Stimulated activated CD4-positive, alpha-beta T cell treated with anti-CD3 and anti-CD28 coated beads, TNF-alpha, amount 100 ng/mL, for 1 hour (primary cell): ENCODE measurements at places on chromosomes 3 and 15.

DNA sequence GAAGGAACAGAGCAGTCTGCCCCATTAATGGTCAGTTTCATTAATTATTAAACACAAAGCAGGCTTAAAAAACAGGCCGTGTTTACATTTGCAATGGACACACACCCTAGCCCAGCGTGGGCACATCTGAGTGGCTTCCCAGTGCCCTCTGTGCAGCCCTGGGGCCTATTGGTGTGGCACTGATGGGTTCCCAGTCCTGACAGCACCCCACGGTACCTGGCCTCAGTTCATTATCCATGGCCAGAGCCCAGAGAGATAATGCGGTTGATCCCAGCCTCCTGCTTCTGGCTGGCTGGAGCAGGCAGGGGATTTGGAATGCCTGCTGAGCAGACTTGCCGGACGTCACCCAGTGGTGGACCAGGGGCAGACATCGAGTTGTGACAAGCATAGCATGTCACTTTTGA lies 110.5 kb upstream of the ABHD17C start:
- no peak for DNase-seq

- no peak for DNase-seq
Observed at GRCh38 chr3:21446027-21446426, 305.0 kb downstream of the ZNF385D start.

DNA sequence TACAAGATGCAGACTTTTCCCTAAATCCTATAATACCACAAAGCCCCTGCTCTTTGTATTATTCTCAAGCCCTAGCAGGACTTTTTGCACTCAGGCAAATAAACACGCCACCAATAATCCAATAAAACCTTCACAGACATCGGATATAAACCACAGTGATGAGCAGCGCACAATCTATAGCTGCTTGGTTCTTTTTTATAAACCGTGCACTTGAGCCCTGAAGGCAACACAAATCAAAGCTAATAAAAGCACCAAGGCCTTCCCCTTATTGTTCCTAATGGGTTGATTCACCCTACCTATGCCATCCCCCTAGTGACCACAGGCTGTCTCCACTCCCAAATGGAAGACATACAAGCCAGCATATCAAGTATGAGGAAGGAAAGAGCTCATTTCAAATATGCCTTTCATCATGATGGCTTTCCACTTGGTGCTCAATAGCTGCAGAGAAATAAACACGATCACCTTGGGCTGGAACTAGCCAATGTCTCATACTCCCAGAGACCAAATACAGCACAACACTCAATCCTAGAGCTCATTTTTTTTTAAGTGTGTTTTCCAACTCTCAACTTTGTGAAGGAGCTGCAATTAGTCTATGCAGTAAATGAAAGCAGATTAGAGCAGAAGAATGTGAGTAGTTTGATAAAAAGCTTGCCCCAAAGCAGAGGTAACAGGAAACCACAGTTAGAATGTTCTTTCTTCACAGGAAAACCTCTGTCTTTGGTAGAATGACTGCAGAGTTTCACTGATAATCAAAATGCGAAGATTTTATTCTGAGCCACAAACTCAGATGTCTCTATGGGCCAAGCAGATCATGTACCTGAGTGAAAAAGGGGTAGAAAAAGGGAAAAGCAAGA lies 573.9 kb downstream of the AGBL1 start:
- DNase-seq = no peak

- DNase-seq = no peak
Observed at GRCh38 chr3:139243710-139244109, 100.1 kb upstream of the MRPS22 start.

- DNase-seq = no peak
Observed at GRCh38 chr3:143309705-143310104, 190.1 kb downstream of the CHST2 start.

DNA sequence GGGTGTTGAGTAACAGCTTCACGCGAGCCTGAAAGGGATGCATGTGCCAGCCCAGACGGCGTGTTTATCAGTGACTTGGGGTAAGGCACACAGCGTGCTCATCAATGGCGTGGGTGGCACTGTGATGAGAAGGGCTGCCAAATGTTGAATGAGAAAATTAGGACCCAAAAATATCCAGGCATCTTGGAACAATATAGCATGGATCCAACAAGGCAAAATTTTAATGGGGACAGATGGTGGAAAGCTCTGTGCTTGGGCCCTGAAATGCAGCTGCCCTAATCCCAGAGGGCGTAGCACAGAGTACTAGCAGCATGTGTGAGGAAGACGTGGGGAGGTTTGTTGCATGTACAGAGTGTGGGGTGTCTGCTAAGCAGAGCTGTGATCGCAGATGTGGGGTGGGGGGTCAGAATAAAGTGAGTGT lies 48.9 kb downstream of the SSUH2 start:
- no peak for DNase-seq
